ENCODE measurements at places on chromosomes 5 and 9.

- no peak for DNase-seq
These were observed 61.1 kb downstream of the TMOD1 start for GRCh38 chr9:97562542-97562941.

- DNase-seq = no peak
These were observed 142.7 kb upstream of the SLC12A2 start for GRCh38 chr5:127940854-127941253.

- DNase-seq = no peak
These were observed 137.6 kb upstream of the MAP3K1 start for GRCh38 chr5:56677690-56678305.

GRCh38 chr9:113602126-113603047 is 138.9 kb downstream of the RGS3 start:
- peak; percentile 56 for DNase-seq

GRCh38 chr5:98443881-98444280 is 329.6 kb upstream of the RGMB start:
- DNase-seq = no peak
